ENCODE measurements at places on chromosomes 3 and 15. TPM values are rescaled to one million over a fixed set of nuclear protein-coding genes. Genes with fewer than 3 reads are reported as not detected.

The GPX1 gene
- total RNA-seq = 500 TPM

DNA sequence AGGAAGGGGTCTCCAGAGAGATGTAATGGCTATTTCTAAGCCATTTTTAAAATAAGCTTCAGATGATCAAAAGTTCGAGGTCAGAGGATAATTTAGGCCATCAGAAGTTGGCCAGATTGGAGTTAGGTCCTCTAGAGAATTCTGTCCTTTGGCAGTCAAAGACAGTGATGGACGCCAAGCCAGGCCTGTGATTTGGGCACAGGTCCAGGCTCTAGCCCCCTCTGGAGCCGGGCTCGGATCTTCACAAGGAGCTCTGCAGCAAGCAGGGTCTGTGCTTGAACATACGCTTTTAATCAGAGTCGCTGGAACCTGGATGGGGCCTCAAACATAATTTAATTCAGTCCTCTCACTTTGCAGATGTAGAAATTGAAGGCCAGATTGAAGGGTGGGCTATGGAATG is 151.4 kb upstream of the BCL6 start:
- no peak for DNase-seq

- peak; percentile 5 for DNase-seq
Measured at GRCh38 chr15:40471105-40471807, 472 bp downstream of the CHST14 start.

The HCLS1 gene
- not detected for total RNA-seq

The CTDSPL2 gene
- 76.1 TPM for total RNA-seq

The NUP210 gene
- total RNA-seq = 77.2 TPM

DNA sequence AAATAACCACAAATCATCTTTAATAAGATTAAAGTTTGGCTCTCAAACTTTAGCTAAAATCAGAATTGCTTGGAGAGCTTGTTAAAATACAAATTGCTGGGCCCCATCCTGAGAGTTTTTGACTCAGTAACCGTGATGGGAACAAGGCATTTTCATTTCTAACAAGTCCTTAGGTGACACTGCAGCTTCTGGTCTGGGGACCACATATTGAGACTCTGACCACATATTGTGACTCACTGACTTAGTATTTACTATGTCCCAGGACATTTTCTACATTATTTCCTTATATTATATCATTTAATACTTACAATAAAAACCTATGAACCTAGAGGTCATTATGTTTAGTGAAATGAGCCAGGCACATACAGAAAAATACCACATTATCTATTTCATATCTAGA is 164.5 kb downstream of the ZMAT3 start:
- DNase-seq = no peak

GRCh38 chr3:171704002-171704401 is 106.3 kb downstream of the PLD1 start:
- peak; percentile 71 for DNase-seq

- no peak for DNase-seq
Measured at GRCh38 chr15:31407376-31407775, 80.7 kb downstream of the KLF13 start.

DNA sequence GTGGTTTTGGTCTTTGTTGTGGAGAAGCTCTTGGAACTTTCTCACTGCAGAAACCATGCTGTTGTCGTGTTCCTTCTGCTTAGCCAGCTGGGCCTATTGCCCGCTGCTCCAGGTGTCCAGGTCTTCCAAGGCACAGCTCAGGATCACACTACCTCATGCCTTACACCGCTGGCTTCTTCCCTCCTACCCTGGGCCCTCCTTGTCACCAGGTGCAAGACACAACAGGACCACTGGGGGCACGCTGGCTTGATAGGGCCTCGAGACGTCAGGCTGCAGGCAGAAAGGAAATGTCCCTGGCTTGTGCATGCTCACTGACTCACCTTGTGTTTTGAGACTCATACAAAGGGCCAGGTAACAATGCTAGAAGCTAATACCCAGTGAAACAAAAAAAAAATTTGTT is 32.3 kb downstream of the PAQR9 start:
- DNase-seq = peak; percentile 40

The CACNA1D gene
- 17.1 TPM for total RNA-seq

DNA sequence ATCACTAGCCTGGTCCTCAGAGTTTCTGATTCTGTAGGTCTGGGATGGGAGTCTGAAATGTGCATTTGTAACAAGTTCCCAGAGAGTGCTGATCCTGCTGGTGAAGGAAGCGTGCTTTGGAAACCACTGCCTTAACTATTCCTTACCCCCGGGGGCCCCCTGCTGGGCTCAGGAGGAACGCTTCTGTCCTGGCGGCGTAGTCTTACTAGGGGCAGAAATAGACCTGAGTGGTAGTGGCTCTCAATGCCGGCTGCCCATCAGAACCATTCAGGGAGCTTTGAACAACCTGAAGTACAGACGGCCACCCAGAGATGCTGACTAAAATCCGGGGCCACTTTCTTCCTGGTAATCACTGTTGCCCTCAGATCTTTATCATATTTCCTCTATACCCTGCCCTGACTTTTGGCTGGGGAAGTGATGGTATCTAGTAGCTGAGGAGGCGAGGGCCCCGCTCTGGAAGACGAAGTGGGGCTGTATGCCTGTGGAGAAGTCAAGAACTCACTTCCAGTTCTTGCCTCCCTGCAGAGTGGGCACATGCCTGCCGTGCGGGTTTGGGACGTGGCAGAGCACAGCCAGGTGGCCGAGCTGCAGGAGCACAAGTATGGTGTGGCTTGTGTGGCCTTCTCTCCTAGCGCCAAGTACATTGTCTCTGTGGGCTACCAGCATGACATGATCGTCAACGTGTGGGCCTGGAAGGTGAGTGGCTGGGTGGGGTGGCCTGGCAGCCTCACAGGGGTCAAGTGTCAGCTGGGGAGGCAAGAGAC is 16.3 kb upstream of the JMJD7 start:
- DNase-seq = peak; percentile 91

The TGM4 gene
- not detected for total RNA-seq

DNA sequence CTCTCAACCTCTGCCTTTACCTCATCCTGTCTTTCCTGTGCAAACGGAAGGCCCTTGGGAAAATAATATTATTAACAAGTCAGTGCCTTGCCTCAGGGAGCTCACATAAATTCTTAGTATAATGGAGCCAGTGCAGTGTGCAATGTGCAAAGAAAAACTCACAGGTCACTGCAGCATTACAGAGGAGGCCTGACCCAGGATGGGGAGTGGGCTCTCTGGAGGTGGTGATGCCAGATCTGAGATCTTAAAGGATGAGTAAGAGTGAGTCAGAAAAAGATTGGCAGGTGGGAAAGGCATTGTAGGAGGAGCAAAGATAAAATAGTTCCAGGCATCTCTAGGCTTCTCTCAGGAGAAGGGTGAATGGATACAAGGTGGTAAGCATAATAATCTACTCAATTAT is 185.6 kb upstream of the ADAMTS9 start:
- DNase-seq = no peak

- no peak for DNase-seq
Measured at GRCh38 chr3:176934698-176935097, 262.6 kb downstream of the TBL1XR1 start.

DNA sequence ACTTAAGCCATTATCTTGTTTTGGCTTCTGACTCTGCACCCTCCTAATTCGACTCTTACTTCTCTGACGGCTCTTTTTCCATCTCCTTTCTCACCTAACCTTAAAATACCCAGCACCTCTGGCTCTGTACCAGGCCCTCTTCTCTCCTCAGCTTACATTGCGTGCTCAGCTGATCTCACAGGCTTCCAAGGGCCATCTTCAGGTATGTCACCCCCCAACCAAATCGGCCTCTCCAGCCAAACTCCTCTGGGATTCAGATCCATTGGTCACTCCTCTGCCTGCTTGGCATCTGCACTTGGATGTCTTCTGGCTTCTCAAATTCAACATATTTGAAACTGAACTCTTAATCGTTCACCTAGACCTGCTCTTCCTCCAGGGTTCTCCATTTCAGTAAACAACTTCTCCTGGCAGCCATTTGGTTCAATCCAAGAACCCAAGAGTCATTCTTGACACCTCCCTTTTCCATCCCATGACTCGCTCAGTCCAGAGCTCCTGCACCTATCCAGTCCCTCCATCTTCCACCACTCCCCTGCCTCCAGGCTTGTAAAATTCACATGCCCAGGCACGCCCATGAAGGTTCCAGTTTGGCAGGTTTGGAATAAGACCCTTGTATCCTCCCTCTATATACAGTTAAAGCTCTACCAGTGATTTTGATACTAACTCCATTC is 35.2 kb upstream of the SLC41A3 start:
- DNase-seq = peak; percentile 27

DNA sequence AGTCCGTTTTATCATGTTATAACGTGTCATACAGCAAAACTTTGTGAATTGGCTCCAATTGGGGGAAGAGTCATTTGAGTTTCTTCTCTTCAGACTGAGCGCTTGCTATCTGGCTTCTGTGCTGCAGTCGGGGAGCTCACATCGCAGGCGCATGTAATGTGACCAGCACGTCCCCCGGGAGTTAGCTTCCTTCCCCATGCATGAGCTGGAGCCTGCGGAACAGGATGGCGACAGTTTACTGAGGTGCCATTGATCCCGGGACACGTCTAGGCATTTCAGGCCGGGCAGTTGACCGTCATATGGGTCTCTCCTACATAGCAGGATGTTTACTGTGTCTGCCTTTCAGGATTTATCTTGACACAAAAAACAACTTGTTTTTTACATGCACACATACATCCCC is 44.8 kb downstream of the CMTM8 start:
- DNase-seq = no peak

The NTRK3 gene
- not detected for total RNA-seq

All from HT-29 (cell line).